Right ventricle myocardium inferior (tissue), 1 donor: ENCODE measurements at places on chromosomes 2 and 18. TPM values are rescaled to one million over a fixed set of nuclear protein-coding genes. Genes with fewer than 3 reads are reported as not detected.

C2orf80 gene
- not detected for total RNA-seq

DNA sequence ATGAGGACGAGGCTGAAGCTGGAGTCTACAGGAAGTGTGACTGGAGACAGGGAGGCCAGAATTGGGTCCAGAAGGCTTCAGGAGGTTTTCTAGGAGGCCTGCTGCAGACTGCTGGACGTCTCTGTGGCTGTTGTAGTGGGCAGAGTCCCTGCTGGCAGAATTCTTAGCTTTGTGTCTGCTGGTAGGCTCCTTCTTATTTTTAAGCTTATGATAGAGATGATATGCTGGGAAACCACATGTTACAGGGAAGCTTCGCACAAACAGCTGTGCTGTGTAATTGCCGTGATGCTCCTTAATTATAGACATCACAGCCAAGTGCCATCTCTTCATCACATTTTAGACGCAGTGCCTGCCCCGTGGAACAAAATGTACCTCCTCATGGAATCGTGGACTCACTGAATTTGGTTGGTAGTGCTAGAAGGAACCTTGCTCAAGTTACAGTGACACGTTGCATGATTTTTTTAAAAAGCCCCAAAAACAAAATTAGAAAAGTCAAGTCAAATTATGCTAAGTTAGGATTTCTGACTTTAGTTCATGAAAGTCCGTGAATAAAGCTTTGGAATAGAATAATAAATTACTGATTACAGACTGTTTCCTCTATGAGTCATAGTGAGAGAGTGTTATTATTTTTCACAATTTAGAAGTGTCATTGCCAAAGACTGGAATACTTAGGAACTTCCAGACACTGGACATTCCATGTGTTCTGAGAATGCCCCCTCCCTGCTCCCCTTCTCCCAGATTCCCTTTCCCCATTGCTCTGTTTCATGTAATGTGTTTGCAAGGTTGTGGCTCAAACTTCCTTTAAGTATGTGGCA is 144.1 kb downstream of the FHOD3 start:
- no peak for DNase-seq

- DNase-seq: no peak
Observed at GRCh38 chr2:239695106-239695727, 294.4 kb upstream of the HDAC4 start.

ERMN gene
- total RNA-seq: not detected

REG3G gene
- total RNA-seq: not detected

GRCh38 chr2:175009917-175010621 is 4.9 kb upstream of the CHN1 start:
- DNase-seq: no peak

DNA sequence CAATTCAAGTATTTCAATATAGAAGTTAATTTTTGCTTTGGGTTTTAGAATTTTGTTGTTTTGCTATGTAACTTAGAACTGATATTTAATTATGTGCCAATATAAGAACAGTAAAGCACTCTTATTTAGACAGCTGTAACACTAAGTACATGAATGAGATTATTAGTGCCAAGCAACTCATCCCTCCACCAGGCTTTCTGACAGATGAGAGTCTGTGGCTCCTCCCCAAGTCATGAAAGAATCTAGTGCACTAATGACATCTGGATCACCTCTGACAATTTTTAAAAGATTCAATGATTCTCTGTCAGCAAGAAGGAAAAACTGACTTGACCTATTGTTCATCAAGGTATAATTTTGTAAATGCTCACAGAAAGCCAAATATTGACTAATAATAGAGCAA is 67.8 kb downstream of the TMEFF2 start:
- DNase-seq: no peak

GRCh38 chr18:70332694-70333093 is 43.8 kb downstream of the SOCS6 start:
- no peak for DNase-seq
